ENCODE measurements at places on chromosomes 6 and 20. TPM values are rescaled to one million over a fixed set of nuclear protein-coding genes. Genes with fewer than 3 reads are reported as not detected.
A peak's percentile ranks its signal among the peaks of the same experiment; 100 is the strongest.

GRCh38 chr20:24764794-24765202, 184.3 kb upstream of the CST7 start:
- DNase-seq = no peak

GRCh38 chr20:17952692-17953684, 15.6 kb downstream of the SNX5 start:
- DNase-seq = no peak

- no peak for DNase-seq
Measured at GRCh38 chr6:250676-251075, 41.6 kb upstream of the DUSP22 start.

DNA sequence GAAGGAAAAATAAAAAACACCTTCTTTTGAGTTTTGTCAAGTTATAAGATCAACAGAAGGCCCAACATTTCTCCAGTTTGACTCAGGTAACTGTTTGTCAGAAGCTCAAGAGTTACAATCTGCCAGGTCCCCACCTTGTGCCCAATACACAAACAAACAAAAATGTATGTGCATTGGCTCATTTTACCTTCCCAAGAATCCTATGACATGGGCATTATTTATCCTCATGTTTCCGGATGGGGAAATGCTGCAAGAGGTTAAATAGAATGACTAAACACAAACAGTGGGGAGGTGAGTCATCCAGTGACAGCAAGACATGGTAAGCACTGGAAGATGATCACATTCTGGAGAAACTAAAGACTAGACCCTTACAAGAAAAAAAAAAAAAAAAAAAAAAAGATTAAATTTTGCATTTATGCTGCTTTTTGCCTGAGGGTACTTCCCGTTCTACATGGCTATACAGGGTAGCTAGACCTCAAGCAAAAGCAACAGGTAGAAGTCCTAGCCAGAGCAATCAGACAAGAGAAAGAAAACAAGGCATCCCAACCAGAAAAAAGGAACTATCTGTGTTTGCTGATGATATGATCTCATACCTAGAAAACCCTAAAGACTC, 23.6 kb upstream of the ANKRD60 start:
- DNase-seq = peak; percentile 95

GRCh38 chr6:131744432-131745287, 33.8 kb upstream of the CTAGE9 start:
- no peak for DNase-seq

DNA sequence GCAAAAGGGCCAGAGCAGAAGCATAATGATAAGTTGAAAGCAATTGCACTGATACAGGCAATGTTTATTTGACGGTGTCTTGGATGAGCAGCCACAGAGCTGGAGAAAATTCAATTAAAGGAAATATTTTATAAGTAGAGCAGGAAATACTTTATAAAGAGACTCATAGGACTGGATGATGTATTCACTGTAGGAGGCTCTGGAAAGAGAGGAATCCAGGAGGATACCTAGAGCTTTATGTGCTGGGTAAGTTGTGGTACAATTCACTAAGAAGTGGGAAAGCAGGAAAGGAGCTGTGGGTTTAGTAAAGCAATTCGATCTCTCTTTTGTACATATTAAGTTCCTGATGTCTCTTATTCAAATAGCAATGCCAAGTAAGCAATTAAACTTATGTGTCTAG, 86.3 kb downstream of the C6orf118 start:
- DNase-seq = no peak

DNA sequence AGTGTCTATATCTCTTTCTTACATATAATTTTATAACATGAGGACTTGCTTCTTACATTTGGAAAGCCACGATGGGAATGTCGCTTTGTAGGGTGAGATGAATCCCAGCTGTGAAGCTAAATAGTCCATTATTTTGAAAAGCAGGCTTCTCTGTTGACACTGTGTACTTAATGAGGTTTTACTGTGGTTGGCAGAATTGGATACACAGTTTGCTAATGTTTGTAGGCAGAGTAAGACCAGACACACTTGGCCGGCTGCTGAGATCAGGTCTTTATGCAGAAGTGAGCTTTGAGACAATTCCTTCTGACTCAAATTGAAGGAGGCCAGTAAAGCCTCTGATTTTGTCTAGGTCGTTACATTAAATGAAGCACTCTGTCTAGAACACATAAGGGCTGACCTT, 93.0 kb downstream of the NDUFAF5 start:
- no peak for DNase-seq

DNA sequence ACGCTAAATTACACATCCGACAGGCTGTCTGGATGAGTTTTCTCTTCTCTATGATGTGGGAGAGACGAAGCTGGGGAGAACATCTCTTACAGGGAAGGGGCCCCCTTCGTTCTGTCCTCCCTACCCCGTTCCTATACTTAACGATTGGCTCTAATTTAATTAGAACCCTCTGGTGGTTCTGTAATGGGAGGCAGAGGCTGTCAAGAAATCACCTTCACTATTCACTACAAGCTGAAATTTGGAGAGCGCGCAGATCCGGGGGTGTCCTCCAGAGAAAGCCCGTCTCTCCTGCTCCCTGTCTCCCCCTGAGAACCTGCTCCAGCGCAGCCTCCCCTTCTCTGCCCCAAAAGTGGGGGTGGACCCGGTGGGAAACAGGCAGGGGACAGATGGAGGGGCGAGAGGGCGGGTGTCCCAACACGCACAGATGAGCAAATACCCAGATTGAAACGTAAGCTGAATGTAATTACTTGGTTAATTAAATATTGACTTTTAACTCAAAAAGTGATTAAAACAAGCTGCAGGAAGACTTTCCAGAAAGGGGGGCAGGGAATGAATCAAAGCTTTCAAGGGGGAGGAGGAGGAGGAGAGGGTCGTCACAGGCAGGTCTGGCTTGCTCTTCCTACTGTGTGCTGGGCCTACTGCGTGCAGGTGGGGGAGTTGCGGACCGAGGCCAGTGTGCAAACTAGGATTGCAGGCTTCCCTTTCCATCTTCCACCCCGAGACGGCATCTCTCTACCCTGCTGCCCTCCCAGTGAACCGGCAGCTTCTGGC, 1.3 kb downstream of the SULF2 start:
- no peak for DNase-seq

DNA sequence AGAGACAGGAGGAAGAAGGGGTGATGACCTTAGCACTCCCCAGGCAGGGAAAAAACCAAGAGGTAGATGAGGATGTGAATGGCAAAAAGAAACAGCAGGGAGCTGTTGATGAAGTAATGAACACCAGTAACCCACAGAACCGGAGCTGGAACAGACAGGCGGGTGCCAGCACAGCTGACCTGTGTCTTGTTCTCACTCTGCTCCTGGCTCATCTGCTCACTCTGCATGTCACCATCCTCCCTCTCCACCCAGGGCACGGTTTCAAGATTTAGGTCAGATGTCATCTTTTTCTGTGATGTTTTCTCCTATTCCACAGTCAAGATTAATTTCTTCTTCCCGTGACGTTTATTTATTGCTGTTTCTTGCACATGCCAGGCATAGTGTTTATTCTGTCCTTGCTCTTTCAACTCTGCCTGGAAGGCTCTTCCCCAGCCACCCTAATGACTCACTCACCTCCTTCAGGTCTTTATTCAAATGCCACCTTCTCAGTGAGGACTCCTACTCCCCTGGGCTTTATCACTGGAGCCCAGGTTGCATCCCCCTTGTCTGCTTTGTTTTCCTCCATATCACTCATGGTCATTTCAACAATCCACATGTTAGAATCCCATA, 164.5 kb upstream of the HDAC2 start:
- no peak for DNase-seq

DNA sequence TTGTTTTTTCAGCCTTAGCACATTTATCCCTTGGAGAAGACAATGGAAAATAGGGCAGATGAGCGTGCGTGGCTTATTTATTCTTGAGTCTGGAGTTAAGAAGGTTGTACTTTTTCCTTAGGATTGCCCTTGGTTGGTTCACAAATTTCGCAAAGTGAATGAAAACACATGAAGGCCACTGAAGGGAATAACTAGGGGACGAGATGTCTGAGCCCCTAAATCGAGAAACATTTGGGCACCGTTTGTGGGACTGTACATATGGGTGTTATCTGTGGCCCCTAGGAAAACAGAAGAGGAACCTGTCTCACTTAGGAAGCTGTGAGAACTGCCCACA, 19.4 kb upstream of the TRIM27 start:
- DNase-seq = no peak

GRCh38 chr20:52083627-52084232, 107.8 kb downstream of the ZFP64 start:
- peak; percentile 59 for DNase-seq

- DNase-seq = no peak
Measured at GRCh38 chr20:4162766-4163165, 147.4 kb upstream of the RNF24 start.

GRCh38 chr20:41436679-41437078, 70.1 kb upstream of the EMILIN3 start:
- DNase-seq = peak; percentile 4

- DNase-seq = no peak
Measured at GRCh38 chr6:44430326-44430725, 42.8 kb downstream of the CDC5L start.

DNA sequence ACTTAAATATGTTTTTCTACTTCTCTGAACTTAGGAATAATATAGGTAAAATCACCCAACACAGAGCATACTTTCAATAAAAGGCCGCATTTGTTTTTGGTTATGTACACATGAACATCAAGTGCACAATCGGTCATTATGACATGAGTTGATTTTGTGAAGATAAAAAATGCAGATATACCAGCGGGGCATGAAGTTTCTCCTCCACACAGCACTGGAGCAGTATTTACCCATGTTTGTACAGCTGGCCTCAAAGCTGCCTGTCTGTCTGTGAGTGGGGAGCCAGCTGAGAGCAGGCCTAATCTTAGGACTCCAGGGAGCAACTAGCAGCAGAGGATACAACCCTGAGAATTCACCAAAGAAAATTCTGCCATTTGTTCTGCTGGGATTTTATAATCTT, 206.5 kb downstream of the TPBG start:
- no peak for DNase-seq

GRCh38 chr6:90939906-90940305, 353.0 kb upstream of the MAP3K7 start:
- DNase-seq = no peak

GRCh38 chr6:16270178-16270794, 31.9 kb downstream of the GMPR start:
- peak; percentile 34 for DNase-seq

- no peak for DNase-seq
Measured at GRCh38 chr6:30227242-30227722, 14.1 kb upstream of the TRIM26 start.

GRCh38 chr20:6055161-6055783, 1.4 kb upstream of the LRRN4 start:
- peak; percentile 61 for DNase-seq

DNA sequence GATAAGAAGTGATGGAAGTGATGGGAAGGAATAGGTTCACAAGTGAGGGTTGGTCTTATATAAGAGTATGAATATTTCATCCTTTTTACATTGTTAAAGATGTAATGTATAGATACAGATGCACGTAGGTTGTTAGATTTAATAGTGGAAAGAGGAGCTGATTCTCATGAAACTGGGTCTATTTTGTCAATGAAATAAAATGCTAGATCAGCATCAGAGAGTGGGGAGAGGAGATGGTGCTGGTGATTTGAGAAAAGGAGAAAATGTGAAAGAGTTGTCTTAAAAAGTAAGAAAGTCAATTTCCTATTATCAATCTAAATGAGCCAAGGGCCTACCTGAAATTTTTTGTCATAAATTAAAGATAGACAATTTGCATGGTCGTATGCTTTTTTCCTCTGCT, 82.8 kb upstream of the FYN start:
- DNase-seq = no peak

DNA sequence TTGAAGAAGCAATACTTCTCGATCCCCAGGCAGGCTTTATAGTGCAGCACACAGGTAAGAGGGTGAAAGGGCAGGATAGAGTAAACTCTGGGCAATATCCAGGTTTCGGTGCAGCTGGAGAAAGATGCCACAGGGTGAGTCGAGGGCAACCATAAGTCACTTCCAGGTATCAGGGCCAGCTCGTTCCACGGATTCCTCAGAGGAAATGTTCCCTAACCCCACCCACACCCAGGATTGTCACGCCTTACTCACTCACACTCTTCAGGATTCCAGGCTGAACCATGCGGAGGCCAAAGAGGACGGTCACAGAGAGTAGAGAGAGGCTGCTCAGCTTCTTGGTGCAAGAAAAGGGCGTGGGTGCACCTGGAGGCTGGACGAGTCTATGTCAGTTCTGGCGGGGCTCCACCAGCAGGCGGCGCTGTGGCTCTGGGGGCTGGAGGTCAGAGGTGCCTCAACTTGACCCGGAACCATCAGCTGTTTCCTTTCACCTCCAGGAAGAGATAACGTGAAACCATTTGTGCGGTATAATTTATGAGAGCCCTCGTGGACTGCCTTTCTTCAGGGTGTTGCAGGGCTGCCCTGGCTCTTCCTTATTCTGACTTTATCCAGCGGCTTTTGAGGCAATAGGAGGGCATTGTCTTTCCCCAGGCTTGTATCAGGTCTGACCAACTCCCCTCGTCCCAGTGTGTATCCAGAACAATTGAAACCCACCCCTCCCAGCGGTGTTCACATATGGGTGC, 14.5 kb upstream of the WFDC12 start:
- DNase-seq = peak; percentile 51

DNA sequence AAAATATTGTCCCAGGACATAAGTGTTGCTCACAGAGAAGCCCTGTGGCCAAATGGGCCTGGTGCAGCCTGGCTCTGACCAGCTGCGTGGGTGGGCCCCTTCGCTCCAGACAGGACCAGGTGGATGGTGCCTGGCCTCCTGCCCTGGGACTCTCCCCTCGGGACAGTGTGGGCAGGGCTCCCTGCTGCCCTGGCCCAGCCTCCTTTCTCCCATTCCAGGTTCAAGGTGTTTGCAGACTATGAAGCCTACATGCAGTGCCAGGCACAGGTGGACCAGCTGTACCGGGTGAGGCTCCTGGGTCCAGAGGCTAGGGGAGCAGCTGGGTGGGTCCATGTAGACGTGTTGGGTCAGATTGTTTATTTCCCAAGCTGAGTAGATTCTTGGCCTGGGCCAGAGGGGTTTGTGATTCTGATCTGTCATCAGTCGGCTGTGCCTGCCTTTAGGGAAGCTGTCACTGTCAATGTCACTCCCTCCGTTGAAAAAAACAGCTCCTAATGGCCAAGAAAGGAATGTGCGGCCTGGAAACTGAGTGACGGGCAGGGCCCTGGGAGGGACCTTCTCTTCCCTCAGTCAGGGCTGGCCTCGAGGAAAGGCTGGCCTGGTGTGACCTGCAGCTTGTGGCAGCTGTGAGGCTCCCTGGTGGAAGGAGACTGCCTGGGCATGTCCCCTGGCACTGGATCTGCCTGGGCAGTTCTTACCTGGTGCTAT, 47.7 kb downstream of the PYGB start:
- no peak for DNase-seq

DNA sequence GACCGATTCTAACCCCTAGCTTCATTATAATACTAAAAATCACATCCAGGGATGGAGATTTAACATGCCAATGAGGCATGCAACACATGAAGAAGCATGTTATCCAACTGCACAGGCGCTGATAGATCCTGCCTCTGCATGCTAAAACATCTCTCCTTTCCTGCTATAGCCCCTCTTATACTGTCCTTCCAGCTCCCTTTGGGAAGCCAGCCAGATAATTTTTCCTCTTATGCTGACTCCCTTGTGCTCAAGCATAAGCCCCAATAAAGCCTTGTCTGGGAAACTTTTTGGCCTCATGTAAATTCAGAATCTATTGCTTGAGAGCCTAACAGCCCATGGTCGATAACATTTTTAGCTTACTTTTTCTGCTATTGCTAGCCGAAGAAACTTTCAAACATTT, 404.3 kb downstream of the EPM2A start:
- DNase-seq = no peak

The FBXO30 gene
- 21.1 TPM for total RNA-seq

The SLC22A16 gene
- total RNA-seq = not detected

The EPB41L1 gene
- 20.3 TPM for total RNA-seq

The RAB32 gene
- 277 TPM for total RNA-seq

The OR2H1 gene
- total RNA-seq = not detected

The PLN gene
- total RNA-seq = not detected

The MOXD1 gene
- total RNA-seq = 53.5 TPM

The RIMS4 gene
- total RNA-seq = 0.05 TPM

The HSPA12B gene
- total RNA-seq = 0.17 TPM

The RIPPLY2 gene
- total RNA-seq = not detected
